Stimulated activated CD4-positive, alpha-beta T cell treated with anti-CD3 and anti-CD28 coated beads, Interleukin-1b, Interleukin-23, amount 100 ng/mL, for 1 hour (primary cell): ENCODE measurements at places on chromosomes 5 and 9.
A peak's percentile ranks its signal among the peaks of the same experiment; 100 is the strongest.

DNA sequence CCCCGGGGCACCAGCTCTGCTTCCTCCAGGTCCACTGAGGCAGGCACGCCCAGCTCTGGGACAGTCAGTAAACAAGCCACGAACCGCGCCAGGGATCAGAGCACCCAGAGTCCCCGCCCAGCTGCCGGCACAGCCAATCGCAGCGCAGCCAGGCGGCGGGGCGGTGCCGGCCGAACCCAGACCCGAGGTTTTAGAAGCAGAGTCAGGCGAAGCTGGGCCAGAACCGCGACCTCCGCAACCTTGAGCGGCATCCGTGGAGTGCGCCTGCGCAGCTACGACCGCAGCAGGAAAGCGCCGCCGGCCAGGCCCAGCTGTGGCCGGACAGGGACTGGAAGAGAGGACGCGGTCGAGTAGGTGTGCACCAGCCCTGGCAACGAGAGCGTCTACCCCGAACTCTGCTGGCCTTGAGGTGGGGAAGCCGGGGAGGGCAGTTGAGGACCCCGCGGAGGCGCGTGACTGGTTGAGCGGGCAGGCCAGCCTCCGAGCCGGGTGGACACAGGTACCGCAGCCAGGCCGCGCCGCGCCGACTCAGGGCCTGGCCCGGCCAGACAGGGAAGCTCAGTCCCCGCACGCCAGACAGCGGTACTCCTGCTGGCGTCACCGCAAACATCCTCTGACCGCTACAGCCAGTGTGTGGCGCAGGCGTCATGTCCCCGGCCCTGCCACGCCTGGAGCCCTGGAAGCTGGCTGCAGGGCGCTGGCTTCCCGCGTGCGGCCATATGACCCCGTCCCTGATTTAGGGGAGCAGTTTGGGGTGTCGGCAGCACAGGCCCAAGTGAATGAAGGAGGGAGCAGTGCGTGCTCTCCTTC is at the start of gene CTSL:
Gene CTSL, plus strand, starts transcription at position 220 of the 810 bp plus-strand sequence. CDS start 1,485 bp downstream, outside the sequence.
- peak; percentile 12 for DNase-seq

DNA sequence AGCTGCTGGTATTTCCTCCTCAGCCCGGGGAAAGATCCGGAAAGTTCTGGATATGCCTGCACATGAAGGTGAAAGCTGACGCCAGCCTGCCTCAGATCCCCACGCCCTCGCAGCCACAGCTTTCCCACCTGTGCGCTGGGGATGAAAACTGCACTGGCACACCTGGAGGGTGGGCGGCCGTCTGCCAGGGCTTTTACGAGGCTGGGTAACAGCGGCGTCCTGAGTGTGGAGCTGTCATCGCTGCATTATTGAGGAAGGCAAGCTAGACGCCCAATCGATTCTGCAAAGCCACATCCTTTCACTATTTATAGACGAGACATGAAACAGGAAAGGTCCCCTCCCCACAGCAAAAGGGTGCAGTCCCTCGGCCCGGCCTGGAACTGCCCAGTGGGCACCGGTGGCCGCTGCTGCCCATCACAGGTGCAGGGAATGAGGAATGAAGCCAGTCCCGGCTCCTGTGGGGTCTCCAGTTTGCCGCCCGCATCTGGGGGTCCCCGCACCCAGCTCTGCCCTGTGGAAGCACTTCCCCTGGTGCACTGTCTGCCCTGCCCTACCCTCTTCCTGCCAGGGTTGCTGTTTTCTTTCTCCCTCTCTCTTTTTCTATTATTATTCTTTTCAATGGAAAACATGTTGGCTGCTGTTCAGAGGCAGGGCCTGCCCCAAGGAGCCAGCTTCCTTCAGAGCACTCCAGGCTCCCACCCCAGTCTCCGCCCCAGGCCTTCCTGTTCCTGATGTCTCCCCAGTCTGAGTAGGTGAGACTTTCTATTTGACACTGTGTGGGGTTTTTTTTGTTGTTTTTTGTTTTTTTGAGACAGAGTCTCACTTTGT is 7.0 kb downstream of the NOTCH1 start:
- peak; percentile 43 for DNase-seq

- no peak for DNase-seq
Measured at GRCh38 chr9:95399261-95399660, 81.8 kb upstream of the FANCC start.

- no peak for DNase-seq
Measured at GRCh38 chr9:18829873-18830272, 203.1 kb downstream of the SAXO1 start.

DNA sequence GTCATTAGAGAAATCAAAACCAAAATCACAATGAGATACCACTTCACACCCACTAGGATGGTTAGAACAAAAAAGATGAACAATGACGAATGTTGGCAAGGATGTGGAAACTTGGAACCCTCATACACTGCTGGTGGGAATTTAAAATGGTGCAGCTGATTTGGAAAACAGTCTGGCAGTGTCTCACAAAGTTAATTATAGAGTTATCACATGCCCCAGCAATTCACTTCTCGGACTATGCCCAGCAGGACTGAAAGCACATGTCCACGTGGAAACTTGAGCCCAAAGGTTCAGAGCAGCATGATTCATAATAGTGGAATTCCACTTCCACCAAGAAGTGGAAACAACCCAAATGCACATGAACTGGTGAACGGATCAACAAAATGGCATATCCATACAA is 85.0 kb upstream of the HRH2 start:
- no peak for DNase-seq

- DNase-seq: no peak
Measured at GRCh38 chr9:123679330-123679987, 250.5 kb downstream of the DENND1A start.
